ENCODE measurements at places on chromosomes 4 and X.
A peak's percentile ranks its signal among the peaks of the same experiment; 100 is the strongest.

GRCh38 chr4:2948895-2949781 lies 14.1 kb downstream of the NOP14 start:
- no peak for DNase-seq

DNA sequence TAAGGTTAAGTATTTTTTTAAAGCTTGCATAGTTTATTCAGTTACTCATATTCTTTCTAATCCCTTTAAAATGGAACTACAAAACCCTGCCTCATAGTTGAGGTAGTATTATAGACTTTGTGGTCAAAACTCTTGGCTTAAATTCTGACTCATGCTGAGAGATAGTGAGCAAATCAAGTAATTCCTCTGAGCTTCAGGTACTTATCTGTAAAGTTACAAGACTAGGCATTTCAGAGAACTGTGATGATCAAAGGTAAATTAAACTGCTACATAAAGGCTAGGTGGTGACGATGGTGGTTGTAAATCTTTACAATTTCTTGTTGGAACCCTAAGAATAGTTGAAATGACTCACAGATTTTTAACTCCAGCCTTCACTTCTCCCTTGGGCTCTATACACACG lies 3.2 kb upstream of the CLOCK start:
- DNase-seq = peak; percentile 48

GRCh38 chr4:165301833-165302232 lies 25.6 kb upstream of the MSMO1 start:
- DNase-seq = no peak

DNA sequence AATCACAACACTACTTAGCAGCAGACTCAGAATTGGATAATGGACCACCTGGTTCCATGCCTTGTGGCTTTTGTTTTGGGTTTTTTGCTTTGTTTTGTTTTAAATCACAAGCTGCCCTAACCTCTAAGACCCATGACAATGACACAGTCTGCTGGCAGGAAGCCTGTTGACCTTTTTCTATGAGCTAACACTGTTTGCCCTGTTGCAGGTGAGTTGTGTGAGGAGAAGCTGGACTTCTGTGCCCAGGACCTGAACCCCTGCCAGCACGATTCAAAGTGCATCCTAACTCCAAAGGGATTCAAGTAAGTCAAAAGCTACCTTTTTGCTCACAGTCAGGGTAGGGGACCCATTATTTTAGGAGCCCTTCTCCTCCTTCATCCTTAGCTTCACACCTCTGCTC lies 110.8 kb upstream of the PACRGL start:
- no peak for DNase-seq

- peak; percentile 100 for DNase-seq
Measured at GRCh38 chr4:81631958-81632441, 160.3 kb upstream of the RASGEF1B start.

- no peak for DNase-seq
Measured at GRCh38 chr4:147039976-147040575, 94.4 kb upstream of the TTC29 start.

- no peak for DNase-seq
Measured at GRCh38 chr4:85420831-85421230, 54.1 kb upstream of the ARHGAP24 start.

- no peak for DNase-seq
Measured at GRCh38 chrX:103730796-103731493, 20.2 kb downstream of the TMEM31 start.

- no peak for DNase-seq
Measured at GRCh38 chrX:66163849-66164411, at the start of gene HEPH. Gene HEPH (plus strand): TSS chrX:66164247. CDS start chrX:66170571, 6,324 bp downstream.

GRCh38 chr4:77538144-77538543 lies 67.5 kb upstream of the CXCL13 start:
- peak; percentile 80 for DNase-seq

- no peak for DNase-seq
Measured at GRCh38 chr4:23856630-23857029, 33.2 kb downstream of the PPARGC1A start.

DNA sequence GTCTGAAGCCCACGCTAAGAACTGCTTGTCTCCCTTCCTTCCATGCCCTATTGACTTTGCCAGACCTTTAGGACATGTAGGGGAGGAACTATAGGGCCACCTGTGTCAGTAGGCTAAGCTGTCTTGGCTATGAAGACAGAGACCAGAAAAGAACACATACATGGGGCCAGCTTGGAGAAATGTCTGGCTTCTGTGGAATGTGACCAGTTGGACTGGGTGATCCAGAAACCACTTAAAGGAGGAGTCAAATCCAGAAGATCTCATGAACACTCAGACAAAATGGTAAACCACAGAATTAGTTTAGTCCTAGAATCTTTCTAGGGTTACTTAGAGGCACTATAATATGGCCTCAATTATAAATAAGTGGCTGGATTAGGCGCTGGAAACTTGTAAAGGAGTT lies 42.0 kb downstream of the PHKA2 start:
- no peak for DNase-seq

GRCh38 chr4:3390288-3390811 lies 51.4 kb upstream of the HGFAC start:
- DNase-seq = no peak

DNA sequence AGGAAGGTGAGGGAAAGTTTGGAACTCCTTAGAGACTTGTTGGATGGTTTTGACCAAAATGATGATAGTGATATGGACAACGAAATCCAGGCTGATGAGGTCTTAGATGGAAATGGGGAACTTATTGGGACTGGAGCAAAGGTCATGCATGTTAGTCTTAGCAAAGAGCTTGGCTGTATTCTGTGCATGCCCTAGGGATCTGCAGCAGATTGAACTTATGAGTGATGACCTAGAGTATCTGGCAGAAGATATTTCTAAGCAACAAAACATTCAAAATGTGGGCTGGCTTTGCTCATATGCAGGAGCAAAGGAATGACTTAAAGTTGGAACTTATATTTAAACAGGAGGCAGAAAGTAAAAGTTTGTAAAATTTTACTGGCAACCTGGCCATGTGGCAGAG lies 489.3 kb upstream of the DIPK2B start:
- DNase-seq = no peak

DNA sequence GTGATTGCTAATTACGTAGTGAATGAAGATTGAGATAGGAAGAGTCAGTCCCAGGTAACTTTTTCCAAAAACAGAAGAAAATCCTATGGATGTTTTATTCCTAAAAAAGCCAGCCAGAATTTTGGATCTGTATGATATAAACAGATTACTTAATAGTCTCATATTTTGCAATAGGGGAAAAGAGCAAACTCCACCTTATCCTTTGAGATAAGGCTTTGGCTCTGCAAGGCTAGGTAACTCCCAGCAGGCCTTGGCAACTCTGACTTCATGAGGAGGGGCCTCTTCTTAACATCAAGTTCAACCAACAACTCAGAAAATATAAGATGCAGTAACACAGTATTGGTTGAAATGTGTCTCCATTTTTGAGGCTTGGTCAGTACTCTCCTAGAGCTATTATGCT lies 98.7 kb upstream of the SLC4A4 start:
- DNase-seq = no peak

DNA sequence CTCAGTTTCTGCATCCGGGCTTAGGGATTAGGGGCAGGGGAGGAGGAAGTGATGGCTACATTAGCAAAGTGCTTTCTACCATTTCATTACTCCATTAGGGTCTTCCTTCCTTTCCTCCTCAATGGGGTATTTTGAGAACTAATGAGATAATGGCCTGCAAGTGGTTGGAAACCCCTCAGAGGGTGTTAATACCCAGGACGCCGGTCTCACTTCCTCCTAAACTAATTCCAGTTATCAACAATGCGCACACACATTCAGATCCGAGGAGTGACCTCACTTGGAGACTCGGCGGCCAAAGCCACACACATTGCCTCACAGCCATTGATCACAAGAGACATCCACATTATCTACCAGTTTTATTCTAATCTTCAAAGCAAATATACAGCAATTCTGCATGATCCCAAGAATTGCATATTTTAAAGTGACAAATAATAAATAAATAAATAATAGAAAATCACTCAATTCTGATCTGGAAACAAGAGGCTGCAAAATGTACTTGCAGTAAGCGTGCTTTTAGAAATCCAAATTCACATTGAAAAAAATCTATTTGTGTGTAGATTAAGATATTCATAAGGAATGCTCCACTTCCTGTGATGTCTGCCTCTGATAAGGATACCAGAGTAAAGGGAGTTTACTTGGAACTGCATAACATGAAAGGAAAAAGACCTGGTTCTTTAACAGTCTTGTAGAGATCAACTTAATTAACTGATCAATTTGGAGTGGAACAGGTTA lies 329.1 kb downstream of the FBXW7 start:
- no peak for DNase-seq

- no peak for DNase-seq
Measured at GRCh38 chr4:19224820-19225219, 1026.9 kb upstream of the SLIT2 start.

GRCh38 chr4:82561786-82562563 lies at the start of gene TMEM150C:
Gene TMEM150C (minus strand): TSS chr4:82561988. CDS start chr4:82504657, 57,331 bp downstream.
- DNase-seq = no peak

- no peak for DNase-seq
Measured at GRCh38 chrX:13188731-13189309, 131.0 kb downstream of the ATXN3L start.

GRCh38 chrX:10325611-10326010 lies 168.8 kb downstream of the CLCN4 start:
- no peak for DNase-seq

GRCh38 chrX:2517055-2517454 lies 16.3 kb upstream of the DHRSX start:
- no peak for DNase-seq

DNA sequence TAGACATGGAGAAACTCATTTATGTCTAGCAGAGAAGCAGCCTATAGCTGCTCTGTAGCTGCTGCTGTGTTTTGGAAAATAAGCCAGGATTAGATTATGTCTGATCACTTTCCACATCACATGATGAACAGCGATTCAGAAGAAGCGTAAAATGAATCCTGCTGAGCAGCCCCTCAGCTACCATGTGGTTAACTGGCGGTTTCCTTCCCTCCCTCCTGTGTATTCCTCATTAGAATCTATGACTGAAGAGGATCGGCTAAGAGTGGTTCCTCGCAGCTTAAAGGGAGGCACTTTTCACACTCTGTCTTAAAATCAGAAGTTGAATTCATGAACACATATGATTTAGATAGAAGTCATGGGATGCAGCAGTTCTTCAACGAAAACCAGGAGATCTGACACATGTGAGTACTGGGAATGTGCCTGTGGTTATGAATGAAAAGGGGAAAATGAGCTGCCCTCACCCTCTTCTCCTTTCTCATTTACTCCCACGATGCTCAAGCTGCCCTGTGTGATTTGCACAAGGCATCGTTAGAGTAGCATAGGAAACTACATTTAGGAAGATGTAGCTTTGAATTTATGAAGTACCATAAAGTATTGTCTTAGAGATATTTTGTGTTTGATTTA lies at the start of gene PPEF1:
Gene PPEF1 (plus strand): TSS at position 220 of the 624 bp plus-strand sequence. CDS start 136 bp downstream, at position 356.
- DNase-seq = no peak

GRCh38 chrX:27336466-27337091 lies 126.6 kb downstream of the PPP4R3C start:
- DNase-seq = no peak

- DNase-seq = no peak
Measured at GRCh38 chrX:132467026-132467425, 21.8 kb downstream of the MBNL3 start.
